ENCODE measurements at places on chromosomes 5 and 9.

DNA sequence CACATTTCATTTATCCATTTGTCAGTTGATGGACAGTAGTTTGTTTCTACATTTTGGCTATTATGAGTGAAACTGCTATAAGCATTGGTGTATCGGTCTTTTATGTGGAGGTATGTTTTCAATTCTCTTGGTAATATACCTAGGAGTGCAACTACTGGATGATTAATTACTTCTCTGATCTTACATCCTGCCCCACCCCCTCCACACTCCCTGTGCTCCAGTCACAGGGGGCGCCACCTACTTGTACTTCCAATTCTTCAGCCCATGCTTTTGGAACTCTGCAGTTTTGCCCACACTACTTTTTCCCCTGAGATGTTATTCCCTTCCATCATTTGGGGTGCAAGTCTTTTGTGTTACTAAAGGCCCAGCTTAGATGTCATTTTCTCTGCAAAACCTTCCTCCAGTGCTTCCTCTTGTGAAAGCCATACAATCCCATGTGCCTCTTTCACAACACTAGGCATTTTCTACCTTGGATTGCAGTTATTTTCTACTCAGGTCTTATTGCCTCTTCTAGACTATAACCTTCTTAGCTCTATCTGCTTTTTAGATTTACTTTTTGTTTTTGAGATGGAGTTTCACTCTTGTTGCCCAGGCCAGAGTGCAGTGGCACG lies 42.1 kb downstream of the SEC61B start:
- DNase-seq: no peak

GRCh38 chr5:41356786-41357185 lies 143.5 kb upstream of the C6 start:
- no peak for DNase-seq

- DNase-seq: no peak
These were observed 38.6 kb downstream of the MRPS27 start for GRCh38 chr5:72281430-72281763.

DNA sequence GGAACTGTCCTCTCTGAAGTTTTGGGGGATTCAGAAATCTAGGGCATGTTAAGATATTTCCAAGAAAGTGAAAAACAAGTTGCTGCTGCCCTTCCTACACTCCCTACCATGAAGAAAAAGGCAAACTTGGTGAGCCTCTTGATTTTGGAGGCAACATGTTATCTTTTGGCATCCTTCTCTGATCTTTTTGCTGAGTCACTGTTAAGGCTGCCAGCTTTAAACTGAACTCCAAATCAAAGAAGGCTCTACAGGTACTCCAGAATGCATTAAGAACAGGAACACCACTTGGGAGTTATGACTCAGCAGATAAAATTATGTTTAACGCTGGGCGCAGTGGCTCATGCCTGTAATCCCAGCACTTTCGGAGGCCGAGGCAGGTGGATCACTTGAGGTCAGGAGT lies 24.0 kb downstream of the PCDHB15 start:
- DNase-seq: no peak

GRCh38 chr9:12351293-12352044 lies 341.7 kb upstream of the TYRP1 start:
- DNase-seq: no peak

DNA sequence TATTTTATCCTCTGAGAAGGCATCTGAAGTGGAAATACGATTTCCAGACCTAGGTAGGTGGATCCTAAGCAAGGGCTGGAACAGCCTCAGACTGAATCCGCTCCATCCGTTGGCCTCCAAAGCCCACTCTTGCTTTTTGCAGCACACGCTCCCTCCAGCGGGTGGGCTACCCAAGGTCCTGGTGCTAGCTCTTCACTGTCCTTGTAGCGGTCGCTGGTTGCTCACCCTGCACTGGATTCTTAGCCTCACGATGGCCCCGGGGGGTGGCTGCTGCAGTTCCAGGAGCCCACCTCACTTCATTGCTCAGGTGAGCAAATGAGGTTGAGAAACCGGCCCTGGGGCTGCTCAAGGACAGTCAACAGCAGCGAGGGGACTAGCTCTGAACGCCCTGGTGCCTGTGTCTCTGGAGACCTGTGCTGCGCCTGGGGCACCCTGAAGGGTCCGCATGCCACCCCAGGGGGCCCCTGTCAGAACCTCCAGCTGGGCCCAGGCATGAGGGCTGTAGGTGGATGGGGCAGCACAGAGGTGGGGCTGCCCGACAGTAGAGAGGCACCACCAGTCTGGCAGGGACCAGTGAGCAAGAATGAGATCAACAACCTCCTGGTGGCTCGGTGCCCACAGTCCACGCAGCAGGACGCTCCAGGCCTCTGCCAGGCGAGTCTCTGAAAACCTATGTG lies 4.3 kb downstream of the MGAT4B start:
- no peak for DNase-seq

DNA sequence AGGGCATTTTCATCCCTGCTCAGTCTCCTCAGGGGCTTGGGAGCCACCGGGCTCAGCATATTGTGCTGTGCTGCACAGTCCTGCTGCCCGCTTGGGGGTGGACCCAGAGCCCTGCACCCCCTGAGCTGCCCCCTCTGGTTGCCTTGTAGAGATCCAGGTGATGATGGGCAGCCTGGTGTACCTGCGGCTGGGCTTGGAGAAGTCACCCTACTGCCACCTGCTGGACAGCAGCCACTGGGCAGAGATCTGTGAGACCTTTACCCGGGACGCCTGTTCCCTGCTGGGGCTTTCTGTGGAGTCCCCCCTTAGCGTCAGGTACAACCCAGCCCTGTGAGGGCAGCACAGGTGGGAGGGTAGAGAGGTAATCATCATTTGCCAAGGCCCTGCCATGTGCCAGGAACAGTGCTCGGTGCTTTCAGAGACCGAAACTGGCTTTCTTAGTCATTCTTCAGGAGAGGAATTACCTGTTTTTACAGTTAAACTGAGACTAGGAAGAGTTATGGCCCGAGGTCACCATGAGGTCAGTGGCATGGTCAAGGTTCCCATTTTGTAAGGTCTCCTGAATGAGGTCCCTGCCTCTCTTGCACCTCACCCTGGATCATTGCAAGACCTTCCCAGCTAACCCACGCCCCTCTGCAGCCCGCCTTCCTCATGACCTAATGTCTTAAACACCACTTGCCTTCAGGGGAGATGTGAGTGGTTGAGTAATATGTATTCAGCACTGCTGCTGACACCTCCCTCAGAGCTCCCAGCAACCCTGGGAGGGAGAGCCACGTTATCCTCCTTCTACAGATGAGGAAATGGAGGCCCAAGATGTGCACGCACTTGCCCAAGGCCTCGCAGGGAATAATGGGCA lies 7.5 kb downstream of the NHP2 start:
- DNase-seq: peak; percentile 66

GRCh38 chr5:122941737-122942136 lies 94.8 kb downstream of the PPIC start:
- DNase-seq: no peak
